ENCODE measurements at places on chromosomes 16 and 17. TPM values are rescaled to one million over a fixed set of nuclear protein-coding genes. Genes with fewer than 3 reads are reported as not detected.

- no peaks in the 10 kb centered on the region for H3K36me3 ChIP-seq
- H3K27ac ChIP-seq = no peak overlapping the region
- DNase-seq = peak; percentile 58
- no peak overlapping the region for H3K4me3 ChIP-seq
- H3K4me1 ChIP-seq = peaks cover 8% of the 10 kb centered on the region
- peaks cover 6% of the 10 kb centered on the region for H3K27me3 ChIP-seq
Measured at GRCh38 chr17:73956595-73957465, 246.6 kb upstream of the RPL38 start.

DNA sequence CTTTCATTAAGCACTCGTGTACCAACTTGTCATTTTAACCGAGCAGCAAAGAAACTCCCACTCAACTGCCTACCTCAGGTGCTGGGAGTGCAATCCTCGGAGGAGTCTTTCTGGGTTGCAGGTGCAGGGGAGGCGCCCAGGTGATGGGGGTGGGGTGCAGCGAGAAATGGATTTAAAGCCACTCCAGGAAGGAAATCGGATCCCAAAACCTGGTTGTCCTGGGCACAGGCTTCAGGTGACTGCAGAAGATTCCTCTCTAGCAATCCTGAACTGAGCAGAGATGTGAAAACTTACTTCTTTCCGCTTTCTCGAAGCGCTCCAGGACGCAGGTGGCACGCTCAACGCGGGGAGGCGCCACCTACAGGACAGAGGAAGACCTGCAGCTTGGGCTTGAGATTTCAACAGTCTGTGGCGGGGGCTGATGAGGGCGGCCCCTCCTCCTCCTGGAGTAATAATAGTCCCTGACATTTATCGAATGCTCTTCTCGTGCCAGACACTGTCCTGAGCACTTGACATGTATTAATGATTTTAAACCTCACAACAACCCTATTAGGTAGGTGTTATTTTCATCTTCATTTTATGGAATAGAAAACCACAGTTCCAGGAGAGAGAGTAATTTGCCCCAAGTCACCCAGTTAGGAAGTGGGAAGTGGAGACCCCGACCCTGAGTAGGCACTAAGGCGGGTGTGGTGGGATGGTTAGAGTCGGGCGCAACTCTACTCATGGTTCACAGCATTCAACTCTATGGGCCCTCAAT is 27.2 kb upstream of the SKAP1 start:
- H3K4me3 ChIP-seq = no peak overlapping the region
- H3K27me3 ChIP-seq = no peaks in the 10 kb centered on the region
- no peaks in the 10 kb centered on the region for H3K36me3 ChIP-seq
- DNase-seq = peak; percentile 59
- H3K27ac ChIP-seq = no peak overlapping the region

DNA sequence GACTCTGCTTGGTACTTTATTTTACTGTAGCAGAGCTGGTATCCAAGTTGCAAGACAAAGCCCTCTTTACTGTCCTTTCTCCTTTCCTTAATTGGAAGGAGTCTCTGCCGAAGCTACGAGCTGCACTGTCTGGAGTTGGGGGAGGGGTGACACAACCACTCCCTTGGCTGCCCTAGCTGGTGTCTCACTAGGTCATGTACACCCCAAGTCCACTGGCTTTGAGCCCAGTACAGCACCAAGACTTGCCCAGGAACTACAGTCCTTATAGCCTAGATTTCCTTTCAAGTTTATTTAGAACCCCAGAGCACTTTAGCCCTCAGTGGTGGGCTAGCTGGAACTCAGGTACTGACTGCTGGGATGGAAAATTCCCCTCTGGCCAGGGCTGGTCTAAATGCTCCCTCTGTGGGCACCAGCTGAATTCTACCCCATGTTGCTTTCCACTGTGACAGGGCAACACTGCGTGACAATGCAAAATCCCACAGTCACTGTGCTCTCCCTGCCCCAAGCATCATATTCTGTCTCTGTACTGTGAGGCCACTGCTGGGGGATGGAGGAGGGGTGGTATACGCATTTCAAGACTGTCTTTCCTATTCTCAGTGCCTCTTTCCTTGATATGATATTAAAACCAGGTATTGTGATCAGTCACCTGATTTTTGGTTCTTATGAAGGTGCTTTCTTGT is 18.4 kb downstream of the EFCAB5 start:
- no peak overlapping the region for H3K27ac ChIP-seq
- H3K4me1 ChIP-seq = no peaks in the 10 kb centered on the region
- H3K36me3 ChIP-seq = no peaks in the 10 kb centered on the region
- DNase-seq = no peak
- H3K4me3 ChIP-seq = no peak overlapping the region
- no peaks in the 10 kb centered on the region for H3K27me3 ChIP-seq

DNA sequence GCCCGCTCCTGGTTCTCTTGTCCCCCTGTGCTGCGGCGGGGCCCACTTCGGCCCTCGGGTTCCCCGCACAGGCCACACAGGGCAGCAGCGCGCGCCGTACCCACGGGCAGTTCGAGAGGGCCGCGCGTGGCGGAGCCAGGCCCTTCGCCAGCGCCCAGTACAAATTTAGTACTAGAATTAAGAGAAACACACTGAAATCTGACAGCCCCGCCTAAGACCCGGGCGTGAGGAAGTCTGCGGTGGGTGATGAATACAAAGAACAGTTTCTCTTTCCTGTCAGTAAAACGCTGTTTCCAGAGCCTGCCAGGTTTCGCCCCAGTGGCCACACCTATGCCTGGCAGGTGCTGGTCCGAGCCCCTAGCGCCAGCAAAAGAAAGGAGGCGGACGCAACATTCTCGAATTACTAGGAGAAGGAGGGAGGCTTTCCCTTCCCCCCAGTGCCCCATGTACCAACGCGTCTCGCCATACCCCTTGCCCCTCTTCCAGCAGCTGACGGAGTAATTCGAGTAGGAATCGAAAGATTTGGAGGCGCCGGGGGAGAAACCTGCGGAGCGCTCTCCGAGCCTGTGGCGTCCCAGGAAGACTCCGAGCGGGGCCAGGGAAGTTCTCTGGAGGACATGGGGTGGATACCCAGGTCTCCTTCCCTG is 591 bp upstream of the SLFN5 start:
- peak overlapping the region; percentile 62 for H3K4me3 ChIP-seq
- no peaks in the 10 kb centered on the region for H3K36me3 ChIP-seq
- H3K4me1 ChIP-seq = peaks cover 20% of the 10 kb centered on the region
- no peaks in the 10 kb centered on the region for H3K27me3 ChIP-seq
- peak overlapping the region; percentile 97 for H3K27ac ChIP-seq

C16orf89 gene
- total RNA-seq = 3.0 TPM
